ENCODE measurements at places on chromosomes 11 and 22.
A peak's percentile ranks its signal among the peaks of the same experiment; 100 is the strongest.

DNA sequence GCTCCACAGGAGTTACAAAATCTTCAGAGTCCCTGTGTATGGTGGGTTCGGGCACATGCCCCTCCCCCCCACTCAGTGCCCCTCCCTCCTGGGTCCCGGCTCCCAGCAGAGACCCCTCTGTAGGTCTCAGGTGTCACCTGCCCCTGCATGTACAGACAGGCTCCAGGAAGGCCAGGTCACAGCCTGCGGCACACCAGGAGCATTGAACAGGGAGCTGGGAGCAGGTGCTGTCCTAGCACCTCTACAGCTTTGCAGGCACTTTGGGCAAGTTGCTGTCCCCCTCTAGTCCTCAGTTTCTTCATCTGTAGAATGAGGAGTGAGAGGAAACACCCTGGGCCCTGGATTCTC is 80.1 kb upstream of the RTL6 start:
- no peak for DNase-seq

GRCh38 chr11:34405079-34405858 is 33.5 kb upstream of the CAT start:
- DNase-seq, result no peak

- DNase-seq, result no peak
Measured at GRCh38 chr11:108319541-108320145, 96.8 kb downstream of the ATM start.

DNA sequence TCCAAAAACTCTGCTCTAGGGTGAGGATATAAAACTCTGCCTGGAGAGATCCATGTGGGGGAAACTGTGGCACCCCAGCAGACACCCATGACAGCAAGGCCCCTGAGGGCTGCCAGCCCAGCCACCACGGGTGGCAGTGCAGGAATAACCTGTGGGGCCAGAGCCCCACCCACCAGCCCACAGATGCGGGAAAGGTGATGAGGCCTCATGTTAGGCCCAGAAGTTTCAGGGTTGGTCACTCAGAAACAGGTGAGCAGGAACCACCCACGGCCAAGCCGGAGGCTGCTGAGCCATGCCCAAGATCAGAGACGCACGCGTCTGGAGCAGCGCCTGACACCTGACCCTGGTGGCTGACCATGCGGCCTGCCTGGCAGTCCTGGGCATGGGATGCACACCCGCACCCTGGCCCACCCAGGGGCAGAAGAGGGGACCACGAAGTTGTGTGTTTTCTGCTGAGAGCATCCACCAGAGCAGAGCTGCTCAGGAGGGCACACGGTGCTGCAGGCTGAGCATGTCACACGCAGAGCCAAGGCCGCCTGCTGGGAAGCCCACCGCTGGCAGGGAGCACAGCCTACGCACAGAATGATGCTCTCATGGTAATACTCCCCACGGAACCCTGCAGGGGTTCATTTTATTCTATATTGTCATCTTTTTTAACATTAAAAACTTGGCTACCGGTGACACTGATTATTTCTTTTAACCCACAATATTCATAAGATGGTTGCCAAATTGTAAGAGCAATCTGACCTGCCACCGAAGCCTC is 41.2 kb downstream of the DUSP8 start:
- no peak for DNase-seq

GRCh38 chr11:12282676-12283075 is 94.7 kb upstream of the PARVA start:
- DNase-seq, result no peak

GRCh38 chr11:44177905-44178304 is 82.4 kb downstream of the EXT2 start:
- no peak for DNase-seq

GRCh38 chr11:130720232-130721022 is 195.9 kb downstream of the SNX19 start:
- peak; percentile 82 for DNase-seq

GRCh38 chr22:23632178-23632577 is at the start of gene DRICH1:
Gene DRICH1, minus strand, starts transcription at chr22:23632321. Its CDS starts 298 bp downstream, at chr22:23632023.
- DNase-seq, result no peak

GRCh38 chr11:44978961-44979331 is 28.3 kb upstream of the TP53I11 start:
- DNase-seq, result no peak

DNA sequence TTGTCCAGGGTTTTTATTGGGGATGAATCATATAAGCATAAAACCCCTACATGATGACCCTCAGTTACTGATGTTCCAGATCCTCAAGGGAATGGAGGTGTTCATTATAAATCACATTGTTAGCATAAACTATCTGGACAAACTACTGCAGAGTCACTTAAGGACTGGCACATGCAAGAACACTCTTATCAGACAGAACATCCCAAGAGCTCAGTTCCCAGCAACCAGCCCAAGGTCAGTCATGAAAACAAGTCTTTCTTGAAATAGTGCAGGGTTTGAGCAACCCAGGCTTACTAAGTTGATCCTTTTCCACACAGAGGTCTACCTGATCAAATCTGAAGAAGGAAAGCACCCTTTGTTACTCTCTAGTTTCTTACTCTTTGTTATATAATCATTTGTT is 13.5 kb upstream of the PTS start:
- no peak for DNase-seq

- DNase-seq, result peak; percentile 60
Measured at GRCh38 chr11:125701858-125702621, 21.4 kb upstream of the ACRV1 start.

- peak; percentile 37 for DNase-seq
Measured at GRCh38 chr11:116697011-116697410, 75.8 kb downstream of the BUD13 start.

DNA sequence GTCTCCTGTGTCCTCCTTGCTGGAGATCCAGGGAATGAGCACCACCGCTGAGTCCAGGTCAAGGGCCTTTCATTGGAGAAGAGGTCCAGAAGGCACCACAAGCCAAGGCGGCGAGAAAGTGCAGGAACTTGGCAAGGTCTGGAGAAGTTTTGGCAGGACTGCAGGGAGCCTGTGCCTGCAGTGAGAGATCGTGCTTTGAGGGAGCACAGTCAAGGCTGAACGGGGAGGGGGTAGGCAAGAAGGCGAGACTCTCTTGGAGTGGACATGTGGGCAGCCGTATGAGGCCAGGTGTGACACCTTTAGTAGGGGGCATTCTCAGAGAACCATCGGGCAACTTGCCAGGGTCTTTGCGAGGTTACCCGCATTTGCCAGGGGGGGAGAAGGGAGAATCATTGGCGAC is 30.5 kb downstream of the LRRC10B start:
- DNase-seq, result no peak

- DNase-seq, result no peak
Measured at GRCh38 chr11:72127923-72128322, 7.6 kb upstream of the FOLR3 start.

GRCh38 chr11:2507212-2507901 is 62.5 kb downstream of the KCNQ1 start:
- DNase-seq, result no peak

DNA sequence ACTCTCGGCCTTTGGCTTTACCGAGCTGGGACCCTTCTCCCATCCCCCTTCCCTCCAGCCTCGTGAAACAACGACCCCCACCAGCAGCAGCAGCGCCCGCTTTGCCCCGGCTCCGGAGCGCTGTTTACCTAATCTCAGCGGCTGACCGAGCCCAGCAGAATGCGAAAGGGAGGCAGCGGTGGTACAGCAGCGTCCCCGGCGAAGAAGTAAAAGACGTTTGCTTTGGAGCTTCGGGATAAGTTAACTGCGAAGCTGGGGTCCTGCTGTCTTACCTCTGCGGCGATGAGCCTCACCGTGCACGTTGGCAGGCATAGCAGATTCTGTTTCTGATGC is 2.0 kb upstream of the LARGE1 start:
- DNase-seq, result peak; percentile 75

GRCh38 chr11:100940111-100940510 is 189.5 kb downstream of the PGR start:
- DNase-seq, result no peak

DNA sequence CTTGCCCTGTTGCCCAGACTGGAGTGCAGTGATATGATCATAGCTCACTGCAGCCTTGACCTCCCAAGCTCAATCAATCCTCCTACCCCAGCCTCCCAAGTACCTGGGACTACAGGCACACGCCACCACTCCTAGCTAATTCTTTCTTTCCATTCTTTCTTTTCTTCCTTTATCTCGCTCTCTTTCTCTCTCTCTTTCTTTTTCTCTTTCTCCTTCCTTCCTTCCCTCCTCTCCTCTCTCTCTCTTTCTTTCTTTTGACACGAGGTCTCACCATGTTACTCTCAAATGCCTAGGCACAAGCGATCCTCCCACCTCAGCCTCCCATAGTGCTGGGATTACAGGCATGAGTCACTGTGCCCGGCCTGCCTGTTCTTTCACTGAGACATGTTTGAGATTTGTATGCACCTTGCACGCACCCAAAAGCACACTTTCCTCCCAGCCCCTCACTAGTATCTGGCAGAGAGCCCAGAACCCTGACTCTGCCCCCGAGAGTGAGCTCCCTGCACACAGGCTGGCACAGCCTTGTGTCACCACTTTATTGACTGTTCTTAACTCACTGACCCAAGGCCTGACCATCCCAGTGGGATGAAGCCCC is 56.8 kb downstream of the CD6 start:
- no peak for DNase-seq

GRCh38 chr11:96388891-96389719 is 607 bp downstream of the CCDC82 start:
- DNase-seq, result peak; percentile 84

- peak; percentile 70 for DNase-seq
Measured at GRCh38 chr11:37712251-37712650, 1114.2 kb upstream of the RAG2 start.

DNA sequence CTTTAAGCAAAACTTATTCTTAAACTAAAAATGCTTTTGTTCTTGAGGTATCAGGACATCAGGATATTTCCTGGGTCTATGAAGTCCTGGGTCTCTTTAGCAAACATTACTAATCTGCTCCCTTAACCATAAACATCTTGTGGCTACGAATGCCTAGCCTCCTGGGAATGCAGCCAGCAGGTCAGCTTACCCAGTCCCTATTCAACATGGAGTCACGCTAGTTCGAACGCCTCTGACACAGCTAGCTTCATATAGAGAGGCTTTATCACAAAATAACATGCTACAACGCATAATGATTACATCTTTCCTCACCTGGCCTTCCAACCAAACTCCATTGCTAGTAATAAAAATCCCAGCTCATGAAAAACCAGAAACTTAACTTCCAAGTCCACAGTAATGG is 17.5 kb upstream of the FIBIN start:
- DNase-seq, result no peak

DNA sequence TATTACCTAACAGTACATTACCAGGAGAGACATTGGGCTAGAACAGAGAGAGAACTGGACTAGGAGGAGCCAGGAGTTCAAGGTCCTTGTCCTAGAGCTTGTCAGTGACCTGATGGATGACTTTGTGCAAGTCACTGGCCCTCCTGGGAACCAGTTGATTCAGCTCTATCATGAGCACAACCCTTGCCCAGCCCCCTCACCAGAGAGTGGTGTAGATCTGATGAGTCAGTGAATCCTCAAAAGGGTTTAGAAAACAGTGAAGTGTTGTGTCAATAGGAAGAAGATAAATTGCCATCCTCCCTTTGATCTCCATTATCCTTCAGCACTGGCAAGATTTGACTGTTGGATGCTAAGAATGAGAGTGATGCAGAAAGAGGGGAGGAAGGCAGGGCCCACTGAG is 24.3 kb downstream of the NEU3 start:
- peak; percentile 25 for DNase-seq

DNA sequence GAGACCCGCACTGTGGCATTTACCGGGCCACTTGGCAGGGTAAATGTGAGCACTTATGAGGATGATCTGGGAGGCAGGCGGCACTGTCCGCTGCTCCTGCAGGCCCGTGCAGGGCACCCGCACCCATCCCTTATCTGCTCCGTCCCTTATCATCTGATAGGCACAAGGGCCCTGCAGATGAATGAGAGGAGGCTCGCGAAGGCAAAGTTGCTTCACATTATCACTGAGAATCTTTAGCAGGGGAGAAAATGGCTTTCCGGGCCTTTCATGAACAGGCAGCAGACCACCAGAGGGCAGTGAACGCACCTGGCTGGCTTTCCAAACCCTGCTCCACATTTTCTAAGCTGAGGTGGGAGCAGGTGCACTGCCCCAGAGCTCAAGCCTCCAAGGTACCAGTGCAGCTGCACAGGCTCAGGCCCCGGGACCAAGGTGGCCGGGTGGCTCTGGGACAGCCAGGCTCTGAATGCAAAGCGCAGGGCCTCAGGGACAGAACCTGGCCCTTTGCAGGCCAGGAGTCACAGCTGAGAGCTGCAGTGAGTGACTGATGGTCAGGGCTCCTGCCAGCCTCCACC is 165.6 kb downstream of the SHANK2 start:
- peak; percentile 75 for DNase-seq

GRCh38 chr22:26986884-26987283 is 329.5 kb downstream of the MIAT start:
- peak; percentile 65 for DNase-seq

DNA sequence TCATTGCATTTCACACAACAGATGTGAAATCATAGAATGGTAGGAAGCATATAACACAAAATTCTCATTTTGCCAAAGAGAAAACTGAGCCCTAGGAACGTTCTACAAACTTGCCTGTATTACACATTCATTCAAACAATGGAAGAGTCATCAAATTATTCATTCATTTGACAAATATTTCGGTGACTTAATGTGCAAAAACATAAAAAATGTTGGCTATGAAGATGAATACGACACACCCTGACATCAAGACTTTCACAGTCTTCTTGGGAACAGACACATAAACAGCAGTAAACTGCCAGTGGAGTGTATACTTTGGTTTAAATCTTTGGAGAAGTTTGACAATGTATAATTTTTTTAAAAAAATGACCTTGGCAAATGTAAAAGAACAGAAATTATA is 20.4 kb upstream of the C11orf87 start:
- DNase-seq, result no peak

DNA sequence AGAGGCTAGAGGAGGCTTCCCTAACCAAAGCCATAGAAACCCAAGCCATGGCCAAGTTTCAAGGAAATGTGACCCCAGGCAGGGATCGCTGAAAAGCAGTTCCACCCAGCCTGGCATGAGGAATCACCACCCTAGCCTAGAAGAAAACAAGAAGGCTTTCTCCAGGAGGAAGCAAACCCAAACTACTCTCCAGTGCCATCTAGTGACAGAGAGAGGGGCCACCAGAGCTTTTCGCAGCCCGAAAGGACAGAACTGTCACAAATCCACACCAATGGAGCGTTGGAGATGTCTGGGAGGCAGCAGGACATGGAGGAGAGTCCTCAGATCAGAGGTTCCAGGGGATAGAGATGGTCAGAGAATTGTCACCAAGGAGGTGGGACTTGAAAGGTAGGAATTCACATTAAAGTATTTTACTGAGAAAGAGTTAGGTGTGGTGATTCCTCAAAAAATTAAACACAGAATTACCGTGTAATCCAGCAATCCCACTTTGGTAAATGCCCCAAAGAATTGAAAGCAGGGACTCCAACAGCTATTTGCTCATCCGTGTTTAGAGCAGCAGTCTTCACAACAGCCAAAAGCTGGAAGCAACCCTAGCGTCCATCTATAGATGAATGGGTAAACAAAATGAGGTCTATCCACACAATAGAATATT is 67.3 kb upstream of the NUP50 start:
- DNase-seq, result peak; percentile 84

GRCh38 chr11:74055938-74056337 is 47.1 kb upstream of the UCP3 start:
- peak; percentile 19 for DNase-seq

- no peak for DNase-seq
Measured at GRCh38 chr11:105670811-105671210, 60.9 kb downstream of the GRIA4 start.

GRCh38 chr11:7564803-7565202 is 51.0 kb downstream of the PPFIBP2 start:
- no peak for DNase-seq

GRCh38 chr22:41229730-41230400 is 10.9 kb downstream of the CHADL start:
- DNase-seq, result no peak

GRCh38 chr11:208917-209260 is 1.4 kb downstream of the RIC8A start:
- DNase-seq, result no peak

GRCh38 chr11:75602951-75603350 is 40.9 kb downstream of the SERPINH1 start:
- no peak for DNase-seq
